ENCODE measurements at places on chromosomes 12 and 14.

- no peak for DNase-seq
Observed at GRCh38 chr12:25629341-25629740, 76.3 kb upstream of the LMNTD1 start.

DNA sequence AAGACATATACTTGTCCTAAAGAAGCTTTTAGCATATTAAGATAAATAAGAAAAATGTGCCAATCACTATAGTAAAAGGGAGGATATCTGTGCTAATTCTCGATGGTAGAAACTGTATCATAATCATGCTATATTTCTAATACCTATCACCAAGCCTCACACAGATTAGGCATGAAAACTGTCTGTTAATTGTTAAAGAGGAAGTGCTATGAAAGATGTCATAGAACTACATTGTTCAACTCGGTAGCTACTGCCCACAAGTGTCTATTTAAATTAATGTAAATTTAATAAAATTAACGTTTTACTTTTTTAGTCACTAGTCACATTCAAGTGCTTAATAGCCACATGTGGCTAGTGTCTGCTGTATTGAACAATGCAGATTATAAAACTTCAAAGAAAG is 77.5 kb upstream of the KICS2 start:
- DNase-seq: no peak

DNA sequence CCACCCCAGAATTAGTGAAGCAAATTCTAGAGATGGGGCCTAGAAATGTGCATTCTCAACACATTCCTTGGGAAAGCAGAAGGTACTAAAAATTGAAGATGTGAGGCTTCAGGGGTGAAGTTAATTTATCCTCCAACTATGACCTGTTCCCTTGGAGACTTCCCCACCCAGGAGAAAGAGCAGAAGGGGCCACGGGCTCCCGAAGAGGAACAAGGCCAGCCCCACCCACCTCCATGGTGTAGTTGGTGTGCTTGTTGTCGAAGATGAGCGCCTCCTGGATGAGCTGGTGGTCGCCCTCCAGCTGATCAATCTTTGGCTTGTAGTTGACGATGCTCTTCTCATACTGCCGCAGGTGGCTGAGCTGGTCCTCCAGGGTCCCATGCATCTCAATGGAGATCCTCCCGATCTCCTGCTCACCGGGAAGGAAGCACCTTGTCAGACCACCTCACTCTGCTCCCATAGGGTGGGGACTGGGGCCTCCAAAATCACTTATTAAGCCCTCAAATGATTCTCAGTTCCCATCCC is 87.8 kb upstream of the ZFP36L1 start:
- DNase-seq: no peak

DNA sequence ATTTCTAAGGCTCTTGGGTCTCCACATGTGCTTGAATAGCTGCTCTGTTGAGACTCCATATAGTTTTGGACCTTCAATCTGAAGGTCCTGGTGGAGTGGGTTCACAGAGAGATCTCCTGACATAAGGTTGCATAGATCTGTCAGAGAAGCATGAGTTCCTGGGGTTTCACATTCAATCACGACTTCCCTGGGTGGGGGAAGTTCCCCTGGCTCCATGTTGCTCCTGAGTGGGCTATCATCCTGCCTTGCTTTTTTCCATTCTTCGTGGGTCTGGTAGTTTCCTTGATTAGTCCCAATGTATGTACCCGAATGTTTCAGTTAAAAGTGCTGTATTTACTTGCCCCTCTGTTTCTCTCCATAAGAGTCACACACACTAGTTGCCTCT is 181.8 kb downstream of the RASSF9 start:
- DNase-seq: no peak

- DNase-seq: no peak
Observed at GRCh38 chr12:27511031-27511722, 12.8 kb upstream of the PPFIBP1 start.

Data from activated CD8-positive, alpha-beta memory T cell treated with anti-CD3 and anti-CD28 coated beads for 4 hours (primary cell).